ENCODE measurements at places on chromosomes 2 and 18.

DNA sequence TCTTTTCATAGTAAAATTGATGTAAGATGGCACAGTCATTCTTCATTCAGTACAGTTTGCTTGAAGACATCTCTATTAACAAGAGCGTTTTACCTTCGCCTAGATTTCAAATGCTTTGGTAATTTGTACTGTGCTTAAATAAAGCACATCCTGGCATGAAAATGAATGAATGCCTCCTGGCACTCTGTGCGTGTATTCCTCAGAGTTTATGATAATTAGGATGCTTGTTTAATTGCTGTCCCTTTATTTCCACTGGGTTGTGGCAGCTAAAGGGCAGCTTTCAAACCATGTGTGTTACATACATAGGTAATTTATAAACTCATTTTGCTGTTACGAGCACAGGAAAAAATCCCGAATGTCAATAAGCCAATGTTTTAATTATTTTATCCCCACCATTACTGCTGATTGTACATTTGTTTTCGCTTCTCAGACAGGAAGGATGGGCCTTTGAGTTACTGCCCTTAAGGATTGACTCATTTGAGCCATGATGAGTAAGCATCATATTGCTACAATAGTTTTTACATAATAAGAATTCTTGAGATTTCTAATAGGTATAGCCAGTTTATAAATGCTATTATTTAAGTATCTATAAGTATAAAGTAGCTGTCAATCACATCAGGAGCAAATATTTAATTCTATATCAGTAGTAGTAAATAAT lies 516.5 kb downstream of the XIRP2 start:
- DNase-seq, result no peak

GRCh38 chr2:168090366-168091135 lies 156.8 kb downstream of the STK39 start:
- no peak for DNase-seq

- DNase-seq, result no peak
Observed at GRCh38 chr18:44883671-44884070, 203.0 kb downstream of the SETBP1 start.

DNA sequence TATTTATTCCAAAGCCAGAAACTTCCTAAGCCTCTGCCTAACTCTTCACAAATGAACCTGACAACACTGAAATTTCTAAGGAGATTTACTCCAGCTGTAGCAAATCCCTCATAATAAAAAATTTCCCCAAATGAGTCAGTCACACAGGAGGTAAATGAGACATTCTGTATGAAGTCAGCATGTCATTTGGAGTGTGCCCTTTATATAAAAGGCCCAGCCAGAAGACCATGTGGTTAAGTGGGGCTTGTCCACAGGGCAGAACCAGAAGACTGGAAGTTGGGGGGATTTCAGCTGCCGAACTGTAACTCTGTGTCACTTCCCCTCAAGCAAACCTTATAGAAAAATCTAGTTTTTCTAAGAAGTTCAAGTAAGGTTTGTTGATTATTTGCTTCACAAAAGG lies 30.2 kb downstream of the NRP2 start:
- DNase-seq, result no peak
